Stimulated activated CD4-positive, alpha-beta T cell treated with anti-CD3 and anti-CD28 coated beads, Interleukin-12 subunit alpha, Interleukin-12 subunit beta, amount 100 ng/mL, for 4 hours (primary cell): ENCODE measurements at places on chromosomes 3 and 15.

- DNase-seq, result no peak
These were observed 262.8 kb upstream of the TBL1XR1 start for GRCh38 chr3:177460047-177460446.

GRCh38 chr3:126543457-126544061, 15.2 kb downstream of the C3orf22 start:
- no peak for DNase-seq

DNA sequence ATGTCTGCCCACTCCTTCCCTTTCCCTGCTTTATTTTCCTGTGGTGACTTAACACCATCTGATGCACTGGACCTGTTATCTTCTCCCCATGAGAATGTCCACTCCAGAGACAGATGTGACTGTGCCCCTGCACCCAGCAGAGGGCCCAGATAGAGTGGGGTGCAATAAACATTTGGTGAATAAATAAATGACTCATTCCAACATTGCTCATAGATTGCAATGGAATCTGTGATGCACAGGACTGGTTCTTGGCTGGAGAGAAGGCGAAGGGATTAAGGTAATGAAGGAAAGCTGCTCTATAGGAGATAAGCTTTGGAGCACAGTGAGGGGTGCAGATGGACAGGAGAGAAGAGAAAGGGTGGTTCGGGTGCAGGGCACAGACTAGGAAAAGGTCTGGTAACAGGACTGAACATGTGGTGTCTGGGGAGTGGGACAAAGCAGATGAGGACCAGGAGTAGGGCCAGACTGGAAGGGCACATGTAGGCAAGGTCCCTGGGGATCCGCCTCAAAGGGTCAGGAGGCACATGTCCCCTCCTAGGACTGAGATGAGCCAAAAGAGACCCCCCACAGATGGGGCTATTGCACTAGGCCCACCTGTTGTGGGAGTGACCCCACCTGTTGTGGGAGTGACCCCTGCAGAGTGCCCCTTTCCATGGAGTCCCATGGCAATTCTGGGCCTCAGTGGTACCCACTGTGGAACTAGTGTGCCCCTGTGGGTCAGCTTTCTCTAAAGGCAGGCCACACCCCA, 17.5 kb upstream of the POC1A start:
- no peak for DNase-seq

- DNase-seq, result no peak
These were observed 49.4 kb downstream of the NFKBIZ start for GRCh38 chr3:101898752-101899169.

- peak; percentile 21 for DNase-seq
These were observed 24.8 kb downstream of the GABRA5 start for GRCh38 chr15:26891448-26892181.

GRCh38 chr15:70528270-70528706, 235.1 kb downstream of the UACA start:
- DNase-seq, result peak; percentile 43

GRCh38 chr15:40680151-40680550, 14.8 kb upstream of the RAD51 start:
- no peak for DNase-seq

DNA sequence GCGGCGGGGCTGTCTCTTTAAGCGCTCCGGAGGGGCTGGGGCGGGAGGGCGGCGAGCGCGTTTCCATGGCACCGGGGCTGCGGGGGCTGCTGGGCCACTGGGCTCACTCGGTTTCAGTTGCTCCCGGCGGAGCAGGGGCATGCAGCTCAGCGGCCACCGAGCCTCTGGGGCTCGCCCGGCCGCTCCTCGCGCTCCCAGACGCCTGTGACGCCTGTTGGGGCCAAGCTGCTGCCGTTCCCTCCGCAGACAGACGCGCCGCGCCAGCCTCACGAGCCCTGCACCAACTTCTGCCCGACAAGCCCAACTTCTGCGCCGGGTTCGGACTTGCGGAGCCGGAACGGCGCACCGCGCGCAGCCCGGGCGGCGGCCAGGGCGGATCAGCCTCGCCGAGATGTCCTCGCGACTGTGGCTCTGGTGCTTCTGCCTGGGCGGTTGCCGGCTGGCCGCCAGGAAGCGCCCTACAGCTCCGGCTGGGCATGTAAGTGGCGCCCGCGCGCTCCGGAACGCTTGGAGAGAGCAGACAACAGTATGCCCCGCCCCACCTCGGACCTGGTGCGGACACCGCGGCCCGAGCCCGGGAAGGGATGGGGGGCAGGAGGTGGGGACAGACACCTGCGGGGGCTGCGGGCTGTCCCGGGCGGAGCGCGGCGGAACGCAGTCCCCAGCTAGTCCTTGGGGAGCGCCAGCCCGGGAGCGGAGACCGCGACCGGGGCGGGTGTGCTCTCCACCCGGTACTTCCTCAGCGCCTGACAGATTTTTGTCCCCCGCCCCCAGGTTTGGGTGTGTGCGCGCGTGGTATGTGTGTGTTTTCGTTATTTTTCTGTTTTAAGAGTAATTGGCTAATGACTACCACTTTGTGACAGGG, 154.1 kb upstream of the GOLIM4 start:
- no peak for DNase-seq

GRCh38 chr15:98907927-98908471, 99.6 kb downstream of the PGPEP1L start:
- DNase-seq, result no peak

GRCh38 chr3:30227571-30228301, 378.7 kb upstream of the TGFBR2 start:
- DNase-seq, result no peak

DNA sequence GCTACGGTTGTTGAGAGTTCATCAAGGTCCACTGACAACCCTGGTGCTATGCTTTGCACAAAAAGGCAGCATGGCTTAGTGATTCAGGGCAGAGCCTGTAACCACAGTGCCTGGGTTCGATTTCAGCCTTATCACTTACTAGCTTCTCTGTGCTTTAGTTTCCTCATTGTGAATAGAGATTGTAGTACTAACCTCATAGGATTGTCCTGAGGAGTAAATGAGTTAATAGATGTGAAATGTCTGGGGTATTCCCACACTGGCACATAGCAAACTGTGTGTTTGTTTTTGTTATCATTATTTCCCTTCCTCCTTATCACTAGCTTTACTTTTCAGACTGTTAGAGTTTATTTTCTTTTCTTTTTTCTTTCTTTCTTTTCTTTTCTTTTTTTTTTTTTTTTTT, 16.3 kb downstream of the CRTAP start:
- DNase-seq, result no peak

DNA sequence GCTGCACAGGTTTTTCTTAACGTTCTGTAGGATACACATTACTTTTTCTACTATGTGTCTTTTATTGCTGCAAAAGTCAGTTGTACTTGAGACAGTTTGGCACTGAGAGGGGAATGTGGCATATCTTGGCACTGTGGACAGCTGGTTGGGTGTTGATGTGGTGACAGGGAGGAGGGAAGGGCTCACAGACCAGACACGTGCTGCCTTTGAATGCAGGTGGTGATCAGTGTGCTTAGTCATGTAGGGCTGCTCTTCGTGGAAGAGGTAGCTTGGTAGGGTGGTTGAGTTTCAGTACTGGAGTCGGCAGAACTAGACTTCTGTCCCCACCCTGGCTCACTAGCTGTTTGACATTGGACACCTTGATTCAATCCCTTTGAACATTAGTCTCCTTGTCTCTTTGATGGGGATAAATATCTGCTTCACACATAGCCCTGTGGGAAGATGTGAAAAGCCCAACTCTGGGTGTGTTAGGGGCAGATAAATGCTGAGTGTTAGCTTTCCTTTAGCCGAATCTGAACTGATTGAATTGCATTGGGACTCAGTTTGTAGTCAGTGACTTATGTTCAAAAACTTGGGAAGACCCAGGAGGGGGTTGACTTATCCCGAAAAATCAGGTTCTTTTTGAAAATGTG, 108.4 kb downstream of the PTPRG start:
- no peak for DNase-seq

DNA sequence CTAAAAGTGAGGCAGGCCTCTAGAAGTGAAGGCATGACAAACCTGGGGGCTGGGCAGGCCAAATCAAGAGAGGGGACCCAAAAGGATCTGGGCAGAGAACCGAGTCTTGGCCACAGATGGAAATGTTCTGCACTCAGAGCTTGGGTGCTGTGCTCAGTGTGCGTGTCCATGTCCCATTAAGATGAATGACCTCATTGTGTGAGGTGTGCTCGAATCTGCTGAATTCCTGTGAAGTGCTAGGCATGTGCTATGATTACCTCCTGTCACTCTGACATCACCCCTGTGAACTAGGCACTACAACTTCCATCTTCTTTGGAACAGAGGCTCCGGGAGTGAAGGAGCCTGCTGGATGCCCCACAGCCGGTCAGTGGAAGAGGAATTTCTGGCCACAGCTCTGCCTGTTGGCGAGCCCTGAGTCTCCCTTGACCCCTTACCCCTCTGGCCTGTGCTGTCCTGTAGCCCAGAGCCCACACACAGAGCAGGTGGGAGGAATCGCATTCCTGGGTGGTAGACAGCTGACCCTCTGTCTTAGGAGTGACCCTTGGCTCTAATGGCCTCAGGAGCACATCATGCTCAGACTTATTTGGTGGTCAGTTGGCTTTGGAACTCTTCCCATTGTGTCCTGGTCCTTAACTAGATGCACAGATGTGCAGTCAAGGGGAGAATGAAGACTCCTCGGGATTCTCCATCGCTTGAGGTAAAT, 67.6 kb upstream of the CTDSPL start:
- DNase-seq, result no peak

DNA sequence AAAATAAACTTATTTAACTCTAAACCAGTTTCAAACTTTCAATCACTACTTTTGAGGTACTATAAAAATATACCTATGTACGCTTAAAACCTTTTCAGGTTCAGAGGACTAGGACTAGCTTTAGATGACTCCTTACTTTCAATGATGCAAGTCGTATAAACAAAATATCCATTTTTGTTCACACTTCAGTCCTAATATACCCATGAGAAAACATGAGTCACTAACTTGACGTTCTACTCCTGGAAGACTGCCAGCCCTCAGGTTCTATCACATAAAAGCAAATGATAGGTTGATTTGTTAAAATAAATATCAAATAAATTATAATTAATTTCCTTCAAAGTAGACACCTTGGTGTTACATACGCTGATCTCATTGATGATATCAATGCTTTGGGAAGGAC, 10.6 kb upstream of the P3H2 start:
- no peak for DNase-seq

DNA sequence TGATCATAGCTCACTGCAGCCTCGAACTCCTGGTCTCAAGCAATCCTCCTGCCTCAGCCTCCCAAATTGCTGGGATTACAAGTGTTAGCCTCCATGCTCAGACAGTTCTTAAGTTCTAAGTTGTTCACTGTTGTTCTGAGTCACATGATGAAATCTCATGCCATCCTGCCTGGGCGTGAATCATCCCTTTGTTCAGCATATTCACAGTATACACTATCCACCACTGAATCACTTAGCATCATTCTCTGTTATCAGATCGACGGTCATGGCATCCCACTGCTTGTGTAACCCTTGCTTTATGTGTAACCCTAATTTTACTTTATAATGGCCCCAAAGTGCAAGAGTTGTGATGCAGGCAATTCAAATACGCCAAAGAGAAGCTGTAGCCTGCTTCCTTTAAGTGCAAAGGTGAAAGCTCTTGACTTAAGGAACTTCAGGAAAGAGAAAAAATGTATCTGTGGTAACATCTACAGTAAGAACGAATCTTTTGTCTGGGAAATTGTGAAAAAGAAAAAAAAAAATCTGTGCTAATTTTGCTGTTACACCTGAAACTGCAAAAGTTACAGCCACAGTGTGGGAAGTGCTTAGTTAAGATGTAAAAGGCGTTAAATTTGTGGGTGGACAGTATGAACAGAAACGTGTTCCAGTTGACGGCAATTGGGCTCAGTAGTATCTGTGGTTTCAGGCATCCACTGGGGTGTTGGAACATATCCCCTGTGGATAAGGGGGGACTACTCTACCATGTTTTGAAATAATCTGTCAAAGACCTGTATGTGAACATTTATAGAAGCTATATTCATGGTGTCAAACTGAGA, 80.6 kb downstream of the PCOLCE2 start:
- DNase-seq, result no peak

- DNase-seq, result no peak
These were observed 970.2 kb downstream of the PLOD2 start for GRCh38 chr3:145190761-145191160.

GRCh38 chr3:425079-425478, 228.5 kb downstream of the CHL1 start:
- no peak for DNase-seq

DNA sequence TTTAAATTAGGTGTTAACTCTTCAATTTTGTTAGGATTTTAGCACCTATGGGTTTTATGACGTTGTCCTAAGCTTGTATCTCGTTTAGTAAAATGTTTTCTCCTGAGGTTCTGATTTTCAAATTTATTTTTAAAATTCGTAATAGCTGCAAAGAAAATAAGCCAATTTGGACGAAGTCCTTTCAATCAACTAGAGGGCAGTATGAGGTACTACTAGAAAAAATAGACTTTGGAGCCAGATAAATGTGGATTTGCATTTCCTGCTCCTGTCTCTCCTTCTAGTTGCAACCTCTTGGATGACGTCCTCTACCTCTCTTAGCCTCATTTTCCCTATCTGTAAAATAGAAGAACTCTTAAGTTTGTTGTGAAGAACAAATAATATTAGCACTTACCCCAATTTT, 81.1 kb downstream of the SLTM start:
- DNase-seq, result no peak

DNA sequence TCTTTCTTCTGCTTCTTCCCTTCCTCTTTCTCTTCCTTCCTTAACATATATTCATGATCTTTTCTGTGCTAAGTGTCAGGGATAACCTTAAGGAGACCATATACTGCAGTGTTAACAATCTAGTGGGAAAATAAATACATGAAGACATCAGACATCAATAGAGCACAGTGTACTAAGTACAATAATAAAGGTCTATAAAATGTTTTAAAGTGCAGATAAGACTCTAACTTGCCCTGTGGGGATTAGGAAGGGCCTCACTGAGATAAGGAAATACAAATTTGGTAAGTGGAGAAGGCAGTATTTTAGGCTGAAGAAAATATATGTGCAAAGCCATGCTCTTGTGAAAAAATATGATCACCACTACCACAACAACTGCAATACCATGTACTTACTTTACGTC, 49.2 kb upstream of the NANOGP8 start:
- DNase-seq, result no peak

GRCh38 chr15:81002009-81002330, 1.2 kb downstream of the TLNRD1 start:
- DNase-seq, result no peak

- no peak for DNase-seq
These were observed 35.3 kb downstream of the ZBTB38 start for GRCh38 chr3:141403576-141403975.
